ENCODE measurements at places on chromosomes 7 and 10.

DNA sequence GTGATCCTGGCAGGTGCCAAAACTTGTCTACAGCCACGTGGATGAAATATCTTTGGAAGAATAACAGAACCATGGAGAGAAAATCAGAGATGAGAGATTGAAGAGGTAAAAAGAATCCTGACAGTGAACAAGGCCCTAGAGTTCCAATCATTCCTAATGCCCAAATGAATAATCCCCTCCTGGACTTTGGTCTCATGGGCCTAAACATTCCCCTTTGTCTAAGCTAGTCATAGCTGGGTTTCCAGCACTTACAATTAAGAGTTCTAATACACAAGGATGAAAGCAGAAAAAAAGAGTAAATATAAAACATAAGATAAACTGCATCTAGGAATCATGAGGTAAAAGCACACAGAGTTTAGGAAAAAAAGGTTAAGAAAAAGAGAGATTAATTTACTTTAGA, 40.2 kb downstream of the ARHGAP12 start:
- DNase-seq = no peak

DNA sequence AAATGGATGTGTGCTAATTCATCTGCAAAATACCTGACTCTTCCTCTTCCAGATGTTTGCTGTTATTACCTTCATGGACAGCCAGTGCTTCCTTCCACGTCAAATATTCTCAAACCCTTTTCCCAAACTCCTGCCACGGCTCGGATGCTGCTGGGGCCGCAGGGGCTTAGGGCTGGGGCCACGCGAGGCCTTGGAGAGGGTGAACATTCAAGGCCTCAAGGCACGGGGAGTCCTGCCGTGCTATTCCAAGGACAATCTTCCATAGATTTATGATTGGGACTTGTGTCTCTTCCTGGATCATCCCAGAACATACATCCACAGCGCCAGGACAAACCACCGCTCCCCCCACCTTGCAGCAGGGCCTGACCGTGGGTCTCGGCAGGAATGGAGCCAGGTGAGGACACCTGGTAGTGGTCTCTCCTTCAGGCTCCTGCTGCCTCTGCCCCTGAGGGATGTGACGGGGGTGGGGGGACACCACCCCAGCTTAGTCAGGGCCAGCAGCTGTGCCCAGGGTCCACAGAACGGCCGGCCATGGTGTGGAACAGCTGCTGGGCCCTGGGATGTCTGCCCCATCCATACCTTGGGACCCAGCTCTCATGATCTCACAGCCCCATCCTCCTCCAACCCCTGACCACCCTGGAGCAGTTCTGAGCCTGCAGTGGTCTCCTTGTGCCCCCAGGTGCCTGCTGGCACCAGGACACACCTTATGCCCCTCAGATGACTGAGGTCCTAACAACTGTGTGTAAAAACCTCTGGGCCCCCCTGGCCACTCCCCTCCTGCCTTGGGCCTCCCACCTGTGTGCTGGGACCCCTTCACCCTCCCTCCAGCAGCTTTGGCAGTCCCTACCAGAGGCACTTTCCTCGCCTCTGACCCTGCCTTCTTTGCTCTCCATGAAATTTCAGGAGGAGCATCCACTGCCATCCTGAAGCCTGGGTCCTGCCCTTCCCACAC, 16.7 kb downstream of the VIPR2 start:
- no peak for DNase-seq

- DNase-seq = no peak
These were observed 68.7 kb upstream of the KLF6 start for GRCh38 chr10:3853547-3854303.

- DNase-seq = no peak
These were observed 46.0 kb downstream of the HELLS start for GRCh38 chr10:94591461-94592205.

DNA sequence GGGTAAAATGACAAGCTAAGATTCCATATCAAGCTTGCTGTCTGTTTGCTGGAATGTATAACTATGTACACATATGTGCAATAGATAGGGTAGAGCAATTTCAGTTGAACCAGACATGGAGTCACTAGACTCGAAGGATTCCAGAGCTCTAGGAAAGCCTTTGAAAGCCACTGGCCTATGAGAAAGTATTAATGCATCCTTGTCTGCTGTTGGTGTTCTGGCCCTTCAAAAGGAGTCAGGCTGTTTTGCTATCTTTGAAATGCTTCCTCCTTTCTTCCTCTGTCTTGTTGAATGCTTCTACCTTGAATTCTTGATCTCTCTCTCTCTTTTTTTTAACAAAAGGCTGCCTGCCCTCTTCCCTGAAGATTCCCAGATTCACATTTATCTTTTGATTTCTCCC, 20.8 kb upstream of the HGF start:
- DNase-seq = no peak

GRCh38 chr7:135328053-135328452, 94.4 kb downstream of the STRA8 start:
- no peak for DNase-seq

GRCh38 chr7:79284211-79284610, 169.3 kb downstream of the MAGI2 start:
- no peak for DNase-seq

DNA sequence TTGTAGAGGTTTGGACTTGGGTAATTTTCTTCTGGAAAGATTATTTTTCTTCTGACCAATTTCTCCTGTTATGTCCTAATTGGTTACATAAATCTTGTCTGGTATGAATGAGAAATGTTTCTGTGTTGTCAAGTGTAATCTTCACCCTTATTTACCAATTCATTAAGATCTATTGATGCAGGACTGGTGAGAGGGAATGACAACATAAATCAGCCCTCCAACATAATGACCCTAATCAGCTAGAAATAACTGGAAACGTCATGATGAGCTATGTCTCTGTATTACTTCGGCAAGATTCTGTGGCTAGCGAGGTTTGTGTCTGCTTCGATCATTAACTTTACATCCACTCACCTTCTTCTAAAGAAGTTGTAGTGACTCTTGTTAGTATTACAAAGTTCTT, 3.5 kb downstream of the FOXP2 start:
- no peak for DNase-seq

DNA sequence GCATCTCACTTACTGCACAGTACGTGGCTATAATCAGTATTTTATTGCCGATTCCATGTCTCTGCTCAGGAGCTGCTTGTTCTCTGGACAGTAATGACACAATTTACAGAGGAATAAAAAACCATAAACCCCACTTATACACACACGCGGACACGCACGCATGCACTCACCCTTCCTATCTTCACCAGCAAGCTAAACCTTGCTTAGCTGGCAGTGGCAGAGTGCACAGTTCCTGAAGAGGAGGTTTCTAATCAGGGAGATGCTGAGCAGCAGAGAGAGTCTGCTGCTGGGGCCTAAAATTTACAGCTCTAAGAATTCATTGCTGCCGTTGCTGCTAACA, 66.3 kb downstream of the SND1 start:
- DNase-seq = no peak

DNA sequence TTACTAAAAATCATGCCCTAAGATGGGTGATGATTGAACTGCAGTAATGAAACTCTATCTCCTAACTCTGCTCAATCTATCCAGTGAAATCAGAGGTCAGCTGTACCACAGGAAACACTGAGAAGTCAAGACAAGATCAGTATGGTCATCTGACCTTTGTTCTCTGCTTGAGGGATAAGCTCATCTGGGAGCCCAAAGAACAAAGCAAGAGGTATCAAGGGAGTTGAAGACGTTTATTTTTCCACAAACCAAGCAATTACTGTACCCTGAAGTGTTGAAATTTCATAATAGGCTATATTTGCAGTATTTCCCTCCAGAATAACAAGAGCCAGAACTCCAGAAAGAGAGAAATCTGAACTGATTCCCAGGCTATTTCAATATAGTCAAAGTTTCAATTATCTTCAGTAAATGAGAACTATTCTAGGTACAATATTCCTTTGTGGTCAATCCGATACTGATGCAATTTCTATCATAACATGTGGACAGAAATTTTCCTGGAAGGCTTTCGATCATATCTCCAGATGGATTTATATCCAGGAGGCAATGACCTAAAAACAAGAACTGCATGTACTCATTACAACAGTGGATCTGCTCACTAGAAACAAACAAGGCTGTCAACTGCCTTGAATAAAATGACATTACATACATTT, 345.3 kb downstream of the TNS3 start:
- DNase-seq = no peak

- no peak for DNase-seq
These were observed 115.3 kb upstream of the TCF7L2 start for GRCh38 chr10:112834751-112835181.

- DNase-seq = no peak
These were observed 7.1 kb downstream of the TBX20 start for GRCh38 chr7:35246819-35247218.

GRCh38 chr7:101255796-101256195, 10.9 kb upstream of the FIS1 start:
- no peak for DNase-seq

DNA sequence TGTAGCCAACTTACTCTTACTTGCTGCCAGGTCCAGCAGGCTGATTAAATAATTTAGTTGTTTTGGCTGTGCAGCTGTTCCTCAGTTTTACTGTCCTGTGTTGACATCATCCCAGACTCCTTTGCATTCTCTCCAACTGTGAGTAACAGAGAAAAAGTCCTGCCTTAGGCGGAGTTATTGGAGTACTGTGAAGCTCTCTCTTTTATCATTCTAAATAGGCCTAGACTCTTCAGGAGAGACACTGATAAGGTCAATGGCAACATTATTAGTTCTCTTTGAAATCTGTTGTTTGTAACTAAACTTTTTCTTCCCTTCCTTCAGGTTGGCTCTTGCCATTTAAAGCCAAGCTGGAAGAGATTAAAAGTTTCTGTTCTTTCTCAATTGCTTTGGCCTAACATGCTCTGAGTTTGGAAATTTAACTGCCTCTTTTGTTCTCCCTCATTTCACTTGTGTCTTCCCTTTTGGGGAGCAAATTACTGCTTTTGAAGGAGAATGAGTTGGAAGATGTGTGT, 215.7 kb upstream of the CSTF2T start:
- DNase-seq = no peak

DNA sequence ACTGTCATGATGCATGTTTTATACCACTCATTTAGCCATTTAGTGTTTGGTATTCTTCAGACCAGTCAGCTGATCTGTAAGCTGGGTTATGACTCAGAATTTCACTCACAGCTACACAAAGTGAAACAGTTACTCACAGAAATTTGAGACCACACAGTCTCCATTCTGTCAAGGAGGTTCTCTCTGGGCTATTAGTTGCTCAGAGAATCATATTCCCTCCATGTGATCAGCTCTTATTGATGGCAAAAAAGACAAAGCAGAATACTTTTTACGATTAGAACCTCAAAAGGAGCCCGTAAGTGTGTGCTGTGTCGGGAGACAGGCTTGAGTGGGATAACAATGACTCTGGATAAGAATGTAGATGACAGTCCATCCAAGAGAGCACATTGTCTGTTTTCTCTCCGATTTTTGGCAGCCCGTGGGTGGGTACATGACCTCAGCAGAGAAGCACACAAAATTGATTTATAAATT, 277.6 kb upstream of the SORCS1 start:
- DNase-seq = peak; percentile 87

DNA sequence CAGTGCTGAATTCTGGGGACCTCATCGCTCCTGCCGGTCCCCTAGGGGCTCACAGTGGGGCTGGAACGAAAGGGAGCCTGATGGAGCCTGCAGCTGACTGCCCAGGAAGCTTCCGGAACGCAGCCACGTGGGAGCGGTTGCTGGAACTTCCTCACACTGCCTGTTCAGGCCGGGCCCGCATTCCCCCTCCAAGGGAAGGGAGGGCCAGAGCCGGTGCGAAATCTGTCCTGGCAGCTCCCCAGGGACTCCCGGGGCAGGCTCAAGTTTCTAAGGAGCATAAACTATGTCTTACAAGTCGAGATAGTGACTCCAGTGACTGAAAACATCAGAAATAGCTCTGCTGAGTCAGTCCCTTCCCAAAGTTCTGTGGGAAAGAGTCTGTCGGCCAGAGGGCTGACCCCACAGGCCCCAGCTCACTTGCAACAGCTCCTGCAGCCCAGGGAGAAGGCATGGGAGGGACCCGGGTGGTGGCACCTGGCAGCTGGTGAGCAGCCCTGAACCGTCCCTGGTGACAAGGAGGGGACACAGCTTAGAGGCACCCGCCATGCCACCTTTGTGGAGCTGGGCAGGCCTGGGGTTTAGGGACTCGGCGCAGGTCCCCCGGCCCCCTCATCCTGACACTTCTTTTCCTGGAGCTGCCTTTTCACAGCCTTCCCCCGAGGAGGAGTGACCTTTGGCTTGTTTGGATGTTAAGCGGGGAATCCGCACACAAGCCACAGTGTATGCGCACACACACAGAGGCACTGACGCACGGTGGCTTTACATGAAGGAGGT, 47.6 kb downstream of the PDGFA start:
- no peak for DNase-seq

GRCh38 chr10:71433768-71434744, 37.3 kb downstream of the CDH23 start:
- no peak for DNase-seq

GRCh38 chr7:158950914-158951635, 94.7 kb downstream of the DYNC2I1 start:
- no peak for DNase-seq

- no peak for DNase-seq
These were observed 59.2 kb downstream of the MAPK8 start for GRCh38 chr10:48365668-48366067.

GRCh38 chr10:80177781-80178636, 27.3 kb downstream of the ANXA11 start:
- DNase-seq = no peak

DNA sequence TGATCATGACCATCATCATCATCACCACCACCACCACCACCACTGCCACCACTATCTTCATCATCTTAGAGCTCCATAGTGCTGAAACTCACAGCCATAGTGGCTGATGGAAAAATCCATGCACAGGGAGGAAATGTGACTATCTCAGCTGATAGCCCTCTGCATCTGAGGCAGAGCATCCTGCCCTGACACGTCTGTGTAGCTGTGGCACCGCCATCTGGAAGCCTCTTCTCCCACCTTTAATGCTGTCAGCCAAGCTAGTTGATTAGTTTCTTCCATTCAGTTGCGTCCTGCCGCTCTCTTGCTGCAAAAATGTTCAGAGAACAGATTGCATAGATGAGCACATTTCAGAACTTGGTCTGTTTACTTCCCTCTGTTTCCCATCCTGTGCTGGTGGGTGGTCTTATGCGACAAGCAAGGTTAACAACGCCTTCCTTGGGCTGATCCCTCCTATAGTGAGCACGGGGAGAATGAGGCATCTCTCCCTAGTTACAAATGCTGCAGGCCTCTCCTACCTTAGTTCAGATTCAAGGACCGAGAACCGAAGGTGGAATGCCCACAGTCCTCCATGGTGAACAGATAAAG, 478.6 kb downstream of the PLXNA4 start:
- no peak for DNase-seq

DNA sequence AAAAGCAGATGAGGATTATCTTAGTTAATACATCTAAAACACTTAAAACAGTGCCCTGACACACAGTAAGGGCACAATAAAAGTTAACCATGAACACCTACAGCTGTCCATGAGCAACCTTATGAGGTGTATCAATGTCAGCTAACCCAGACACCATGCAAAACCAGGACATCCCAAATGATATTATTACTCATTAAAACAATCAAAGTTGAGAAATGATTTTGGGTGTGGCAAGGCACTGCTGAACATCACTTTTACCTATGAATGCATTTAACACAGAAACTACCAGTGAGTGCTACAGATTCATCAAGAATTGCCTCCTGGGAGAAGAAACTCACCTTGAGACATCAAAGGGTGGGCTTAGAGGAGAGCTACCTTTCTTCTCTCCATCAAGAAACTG, 18.3 kb downstream of the IRF5 start:
- DNase-seq = no peak

Measured in foreskin melanocyte (primary cell).